ENCODE measurements at places on chromosomes 16 and 17. TPM values are rescaled to one million over a fixed set of nuclear protein-coding genes. Genes with fewer than 3 reads are reported as not detected.
A peak's percentile ranks its signal among the peaks of the same experiment; 100 is the strongest.

TK2 gene
- total RNA-seq: 41.9 TPM

DNA sequence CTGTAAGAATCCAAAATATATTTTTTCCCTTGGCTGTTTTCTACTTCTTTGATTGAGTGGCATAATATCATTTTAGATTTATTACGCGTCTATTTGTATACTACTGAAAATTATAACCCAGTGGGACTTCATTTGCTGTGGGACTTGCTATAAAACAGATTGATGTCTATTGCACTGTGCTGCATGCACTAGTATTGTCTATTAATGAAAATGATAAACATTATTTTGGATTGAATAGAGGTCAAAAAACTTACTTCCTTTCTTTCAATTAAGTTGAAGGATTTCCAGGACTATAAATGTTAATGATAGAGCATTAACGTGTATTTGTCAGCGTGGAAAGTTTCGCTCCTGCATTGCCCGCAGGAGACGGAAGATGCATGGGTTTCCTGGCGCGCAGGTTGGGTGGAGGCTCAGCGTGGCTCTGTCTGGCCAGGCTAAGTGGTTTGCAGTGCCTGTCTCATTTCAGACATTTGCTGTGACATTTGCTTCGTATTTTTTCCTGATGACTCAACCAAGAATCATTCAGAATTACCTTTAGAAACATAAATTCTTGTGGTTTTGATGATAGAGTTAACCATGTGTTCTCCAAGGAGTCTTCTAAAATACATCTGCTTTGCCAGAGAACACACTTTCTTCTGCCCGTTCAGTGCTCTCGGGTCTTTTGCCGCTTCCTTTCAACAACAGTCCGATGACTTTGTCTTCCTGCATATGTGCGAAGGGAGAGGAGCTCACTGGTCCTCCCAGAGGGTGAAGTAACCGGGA, 216.7 kb downstream of the RPTOR start:
- DNase-seq: peak; percentile 89

DNA sequence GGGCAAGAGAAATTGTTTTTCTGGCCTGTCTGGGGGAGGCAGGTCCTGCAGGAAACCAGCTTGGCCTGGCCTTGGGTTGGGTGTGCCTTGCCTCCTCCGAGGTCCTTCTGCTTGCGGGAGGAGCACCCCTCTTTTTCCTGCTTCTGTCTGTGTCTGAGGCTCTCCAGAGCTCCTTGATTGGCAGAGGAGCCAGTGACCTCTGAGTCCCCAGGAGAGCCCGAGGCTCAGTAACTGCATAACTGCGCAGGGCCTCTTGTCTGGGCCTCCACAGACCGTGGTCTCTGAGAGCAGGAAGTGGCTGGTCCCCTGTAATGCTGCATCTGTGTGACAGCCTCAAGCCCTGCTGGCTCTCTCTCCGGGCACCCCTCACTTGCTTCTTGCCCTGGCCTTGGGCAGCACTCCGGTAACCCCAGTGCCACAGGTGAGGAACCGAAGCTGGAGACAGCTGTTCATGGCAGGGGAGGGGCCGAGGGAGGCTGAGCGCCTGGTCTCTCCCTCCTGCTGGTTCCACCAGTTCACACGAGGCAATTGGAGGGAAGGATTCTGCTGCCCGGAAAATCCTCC, 1.6 kb downstream of the CAPN15 start:
- no peak for DNase-seq

GRCh38 chr17:410543-411401, 58.2 kb upstream of the RPH3AL start:
- DNase-seq: peak; percentile 11

TLCD3B gene
- total RNA-seq: not detected

- peak; percentile 45 for DNase-seq
Measured at GRCh38 chr16:29680180-29680598, 1.2 kb downstream of the QPRT start.

CCP110 gene
- 15.1 TPM for total RNA-seq

- DNase-seq: no peak
Measured at GRCh38 chr17:63930951-63931575, 1.1 kb downstream of the CD79B start.

MRPL27 gene
- 63.0 TPM for total RNA-seq

GRCh38 chr16:777826-778225, 10.4 kb downstream of the RPUSD1 start:
- DNase-seq: no peak

TEKT1 gene
- not detected for total RNA-seq

DNA sequence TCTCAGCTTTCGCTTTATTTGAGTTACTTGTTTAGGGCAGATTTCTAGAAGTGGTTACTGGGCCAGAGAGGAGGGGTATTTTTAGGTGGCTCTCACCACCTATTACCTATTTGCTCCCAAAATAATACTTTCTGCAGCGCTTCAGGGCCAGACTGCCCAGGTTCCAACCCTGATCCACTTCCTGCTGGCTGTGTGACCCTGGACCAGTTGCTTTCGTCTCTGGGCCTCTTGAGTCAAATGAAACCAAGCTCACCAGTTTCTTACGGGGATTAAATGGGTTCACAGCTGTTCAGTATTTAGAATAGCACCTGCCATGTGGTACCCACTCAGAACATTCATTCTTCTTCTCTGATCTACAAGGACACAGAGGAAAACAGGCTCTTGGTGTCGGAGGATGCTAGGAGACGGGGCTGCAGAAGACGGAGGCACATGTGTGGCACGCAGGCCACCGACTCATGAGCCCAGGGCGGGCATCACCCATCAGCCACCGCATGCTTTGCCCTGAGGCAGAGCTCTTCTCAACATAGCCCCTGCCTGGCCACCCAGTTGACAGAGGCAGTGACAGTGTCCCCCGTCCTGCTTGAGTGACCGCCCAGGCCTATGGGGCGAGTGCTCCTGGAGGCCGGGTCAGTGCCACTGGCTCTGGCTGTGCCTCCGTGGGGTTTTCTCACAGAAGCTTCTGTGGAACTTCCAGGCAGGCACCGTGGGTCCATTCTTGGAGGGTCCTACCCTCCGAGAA, 149.0 kb upstream of the PLCG2 start:
- no peak for DNase-seq

DNA sequence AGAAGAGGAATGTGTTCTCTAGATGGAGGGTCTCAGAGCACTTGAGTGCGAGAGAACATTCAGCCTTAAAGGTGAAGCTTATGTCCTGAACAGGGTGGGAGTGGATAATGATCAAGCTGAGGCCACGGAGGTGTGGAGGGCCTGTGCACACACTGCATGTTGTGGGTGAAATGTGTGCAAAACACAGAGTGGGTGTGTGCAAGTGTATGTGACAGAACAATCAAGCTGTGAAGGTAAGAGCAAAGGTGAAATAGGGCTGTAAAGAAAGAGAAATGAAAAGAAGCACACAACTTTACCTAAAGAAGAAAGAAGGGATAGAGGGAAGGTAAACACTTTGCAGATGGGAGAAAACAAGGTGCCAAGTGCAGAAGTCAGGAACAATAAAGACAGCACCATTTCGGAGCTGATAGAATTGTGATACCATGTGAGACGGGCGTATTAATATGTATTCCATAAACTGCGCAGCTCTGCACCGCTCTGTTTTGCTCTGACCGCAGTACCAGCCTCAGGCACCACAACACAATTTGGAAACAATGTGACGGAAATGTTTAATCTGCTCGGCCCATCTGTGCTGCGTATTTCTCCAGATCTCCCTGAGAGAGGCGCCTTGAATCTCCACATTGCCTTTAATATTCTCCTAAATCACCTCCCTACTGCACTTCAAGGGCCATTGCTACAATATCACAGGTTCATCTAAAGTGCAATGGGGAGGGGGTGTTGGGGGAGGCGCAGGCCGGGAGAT, 40.6 kb downstream of the SNX11 start:
- no peak for DNase-seq

GRCh38 chr17:72640415-72641165, 451.9 kb downstream of the SLC39A11 start:
- no peak for DNase-seq

GRCh38 chr17:49819138-49819537, 28.7 kb downstream of the TAC4 start:
- no peak for DNase-seq

COX6A2 gene
- not detected for total RNA-seq

DNA sequence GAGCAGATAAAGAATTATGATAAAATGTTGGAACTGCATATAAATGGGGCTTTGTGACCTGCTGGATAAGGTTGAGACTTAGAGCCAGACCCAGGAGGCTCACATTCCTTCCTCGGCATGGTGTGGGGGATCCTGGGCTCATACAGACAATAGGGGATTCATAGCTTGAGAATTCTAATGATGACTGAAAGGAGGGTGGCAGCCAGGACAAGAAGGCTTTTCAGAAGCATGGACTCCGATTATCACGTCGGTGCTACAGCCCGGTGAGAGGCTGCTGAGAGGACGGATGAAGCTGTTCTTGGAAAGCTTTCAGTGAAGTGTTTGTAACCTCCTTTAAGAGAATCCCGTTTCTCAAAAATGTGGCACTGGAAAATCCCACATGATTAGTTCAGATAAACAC, 167.2 kb downstream of the ANKFN1 start:
- DNase-seq: no peak

SPATA22 gene
- total RNA-seq: 3.5 TPM

GRCh38 chr17:49496183-49496866, 1.2 kb downstream of the NGFR start:
- peak; percentile 58 for DNase-seq

GRCh38 chr16:1556254-1556653, 22.8 kb downstream of the TMEM204 start:
- no peak for DNase-seq

DNA sequence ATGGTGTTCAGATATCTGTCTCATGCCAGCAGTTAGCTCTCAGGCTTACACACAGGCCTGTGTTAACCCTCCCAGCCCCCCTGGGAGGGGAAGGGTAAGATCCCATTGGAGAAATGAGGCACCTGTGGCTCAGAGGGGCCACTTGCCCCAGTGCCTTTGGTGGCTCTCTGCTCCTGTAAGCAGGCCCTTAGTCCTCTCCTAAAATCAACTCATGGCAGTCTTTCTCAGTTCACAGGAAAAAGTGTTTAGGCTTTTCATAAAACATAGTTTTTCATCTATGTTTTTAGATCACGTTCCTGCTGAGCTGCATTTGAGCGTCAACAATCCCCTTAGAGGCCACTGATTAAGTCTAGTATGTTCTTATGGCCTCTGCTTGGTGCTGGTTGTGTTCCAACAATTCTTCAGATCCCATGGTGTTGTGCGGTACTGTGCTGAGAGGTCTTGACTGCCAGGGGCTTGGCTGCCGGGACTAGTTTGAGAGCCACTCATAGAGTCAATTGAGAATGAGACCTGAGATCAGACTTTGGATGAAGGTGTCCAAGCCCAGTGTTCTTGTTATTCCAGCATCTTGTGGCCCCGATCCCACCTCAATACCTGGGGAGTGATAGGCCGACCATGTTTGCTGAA, 10.6 kb downstream of the TAOK2 start:
- DNase-seq: no peak

DNA sequence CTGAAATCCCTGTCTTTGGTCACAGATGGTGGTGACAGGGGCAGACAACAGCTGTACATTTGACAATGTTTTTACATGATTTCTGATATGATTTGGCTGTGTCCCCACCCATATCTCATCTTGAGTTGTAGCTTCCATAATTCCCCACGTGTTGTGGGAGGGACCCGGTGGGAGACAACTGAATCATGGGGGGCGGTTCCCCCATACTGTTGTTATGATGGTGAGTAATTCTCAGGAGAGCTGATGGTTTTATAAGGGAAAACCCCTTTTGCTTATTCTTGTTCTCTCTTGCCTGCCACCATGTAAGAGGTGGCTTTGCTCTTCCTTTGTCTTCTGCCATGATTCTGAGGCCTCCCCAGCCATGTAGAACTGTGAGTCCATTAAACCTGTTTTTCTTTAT, 353.9 kb downstream of the CPPED1 start:
- DNase-seq: no peak

IGF2BP1 gene
- total RNA-seq: 6.4 TPM

SPATA33 gene
- total RNA-seq: 3.5 TPM

GRCh38 chr16:86090461-86091170, 191.7 kb downstream of the IRF8 start:
- DNase-seq: no peak

RCVRN gene
- total RNA-seq: not detected

- peak; percentile 88 for DNase-seq
Measured at GRCh38 chr17:60641810-60642220, 35.8 kb upstream of the BCAS3 start.

C16orf89 gene
- total RNA-seq: not detected

- no peak for DNase-seq
Measured at GRCh38 chr17:49699966-49700575, 7.7 kb downstream of the SLC35B1 start.

DNA sequence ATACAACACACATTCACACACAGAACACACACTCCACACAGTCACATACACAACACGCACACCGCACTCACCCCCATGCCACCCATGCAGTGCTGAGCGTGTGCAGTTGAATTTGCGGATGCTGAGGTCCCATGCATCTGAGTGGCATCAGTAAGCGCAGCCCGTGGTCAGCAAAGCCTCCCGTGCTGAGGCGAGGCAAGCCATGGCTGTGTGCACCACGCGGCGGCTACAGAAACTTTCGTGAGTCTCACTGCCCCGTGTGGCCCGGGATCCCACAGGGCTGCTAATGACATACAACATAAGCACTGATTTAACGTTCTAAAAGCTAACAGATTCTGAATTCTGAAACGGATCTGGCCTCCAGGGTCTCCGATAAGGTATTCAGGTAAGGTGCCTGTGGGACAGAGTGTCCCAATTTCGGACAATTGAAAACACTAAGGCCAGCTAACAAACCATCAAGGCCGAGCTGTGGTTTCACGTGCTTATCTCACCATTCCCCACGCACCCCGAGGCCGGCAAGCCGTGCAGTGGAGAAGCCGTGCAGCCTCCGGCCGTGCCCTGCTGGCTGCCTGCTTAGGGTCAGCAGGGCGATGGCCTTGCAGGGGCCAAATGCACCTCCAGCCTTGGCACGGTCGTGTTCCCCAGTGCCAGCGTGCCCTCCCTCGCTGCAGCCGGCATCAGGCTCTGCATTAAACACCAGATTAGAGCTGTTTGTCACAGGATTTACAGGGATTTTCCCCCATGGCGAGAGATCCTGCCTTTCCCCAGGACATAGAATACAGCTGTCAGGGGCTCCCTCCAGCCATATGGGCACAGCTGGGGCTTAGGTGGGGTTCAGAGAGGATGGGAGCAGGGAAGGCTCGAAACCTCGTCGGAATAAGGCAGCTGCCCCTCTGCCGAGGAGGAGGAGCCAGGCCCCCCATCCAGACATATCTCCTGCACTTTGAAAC, 191.7 kb downstream of the C16orf95 start:
- DNase-seq: peak; percentile 23

BFAR gene
- total RNA-seq: 97.0 TPM
